GM04504 (cell line): ENCODE measurements at places on chromosomes 2 and 18.

GRCh38 chr18:2244641-2245040 is 326.7 kb downstream of the METTL4 start:
- DNase-seq, result no peak

GRCh38 chr2:66443979-66444861 is 9.3 kb downstream of the MEIS1 start:
- no peak for DNase-seq

DNA sequence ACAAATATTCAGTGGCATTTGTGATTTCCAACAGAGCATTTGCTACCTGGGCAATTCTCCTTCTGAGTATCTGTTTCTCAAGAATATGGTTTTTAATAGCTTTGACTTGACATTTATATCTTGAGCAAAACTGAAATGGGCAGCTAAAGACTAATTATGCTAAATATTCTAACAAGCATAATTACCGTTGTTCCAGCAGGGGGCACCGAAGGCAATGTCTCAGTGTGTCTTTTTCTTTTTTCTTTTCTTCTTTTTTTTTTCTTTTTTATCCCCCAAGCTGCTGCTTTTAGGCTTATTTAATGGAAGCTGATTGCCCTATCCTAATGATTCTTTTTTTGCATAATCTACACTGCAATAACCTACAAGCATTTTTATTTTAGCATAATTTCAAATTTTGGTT is 138.9 kb upstream of the NABP1 start:
- DNase-seq, result no peak

GRCh38 chr2:210050885-210051284 is 48.4 kb downstream of the RPE start:
- DNase-seq, result no peak

- DNase-seq, result no peak
These were observed 414.8 kb downstream of the HRH4 start for GRCh38 chr18:24875286-24875685.
